ENCODE measurements at places on chromosomes 16 and 17.

DNA sequence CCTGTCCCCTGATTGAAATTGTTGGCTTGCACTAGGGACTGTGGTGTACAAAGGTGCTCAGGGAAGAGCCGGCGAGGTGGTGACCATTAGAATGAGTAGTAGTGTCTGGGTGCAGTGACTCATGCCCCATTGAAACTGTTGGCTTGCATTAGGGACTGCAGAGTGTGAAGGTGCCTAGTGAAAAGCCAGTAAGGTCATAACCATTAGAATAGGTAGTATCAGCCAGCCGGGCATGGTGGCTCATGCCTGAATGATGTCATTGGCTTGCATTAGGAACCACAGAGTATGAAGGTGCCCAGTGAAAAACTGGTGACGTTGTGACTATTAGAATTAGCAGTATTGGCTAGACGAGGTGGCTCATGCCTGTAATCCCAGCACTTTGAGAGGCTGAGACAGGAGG is 78.9 kb downstream of the ABCC6 start:
- DNase-seq: no peak

DNA sequence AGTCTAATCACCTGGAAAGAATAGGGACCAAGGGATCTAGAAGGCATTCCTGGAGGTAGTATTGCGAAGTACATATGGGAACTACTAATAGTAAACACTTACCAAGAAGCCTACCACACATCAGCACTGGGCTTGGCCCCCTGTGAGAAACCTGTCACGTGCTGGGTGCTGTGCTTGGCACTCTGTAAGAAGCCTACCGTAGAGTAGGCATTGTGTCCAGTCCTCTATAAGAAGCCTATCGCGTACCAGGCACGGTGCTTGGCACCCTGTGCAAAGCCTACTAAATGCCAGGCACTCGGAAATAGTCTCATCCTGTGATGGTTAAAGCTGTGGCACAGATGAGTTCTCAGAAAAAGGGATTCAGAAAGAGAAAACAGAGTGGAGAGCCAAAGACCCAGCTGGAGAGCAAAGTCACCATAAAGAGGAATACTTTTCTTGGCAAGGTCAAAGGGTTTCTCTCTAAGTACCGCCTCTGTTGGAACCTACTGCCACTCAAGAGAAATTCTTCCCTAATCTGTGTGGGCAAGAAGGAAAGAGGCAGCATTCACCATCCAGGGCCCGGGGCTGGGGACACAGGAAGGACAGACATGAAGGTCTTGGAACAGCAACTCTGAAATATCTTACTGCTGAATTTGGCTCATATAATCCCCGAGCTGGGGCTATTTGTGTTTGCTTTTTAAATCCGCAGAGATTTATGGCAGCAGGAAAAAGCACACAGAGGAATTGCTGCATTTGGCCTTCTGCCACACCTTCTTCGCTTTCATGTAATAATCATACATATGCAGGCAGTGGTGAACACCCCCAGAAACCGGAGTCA is 81.8 kb downstream of the VAT1L start:
- no peak for DNase-seq

DNA sequence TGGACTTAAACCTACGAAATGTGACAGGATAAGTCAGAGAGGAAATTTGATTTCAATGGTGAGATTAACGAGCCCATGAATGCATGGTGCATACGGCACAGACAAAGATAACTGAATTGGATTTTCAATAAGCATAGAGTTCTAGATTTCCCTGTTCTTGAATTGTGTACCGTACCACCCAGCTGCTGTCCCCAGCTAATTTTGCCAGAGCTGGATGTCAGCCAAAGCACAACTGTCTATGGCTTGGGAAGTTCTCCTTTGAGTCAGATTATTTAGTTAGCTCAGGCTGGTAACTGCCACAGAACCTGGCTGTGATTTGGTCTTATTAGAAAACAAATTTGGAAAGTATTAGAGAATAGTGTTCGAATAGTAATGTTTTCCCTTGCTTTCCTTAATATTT is 143.1 kb downstream of the CDH13 start:
- DNase-seq: no peak

GRCh38 chr16:73204359-73205152 is 156.6 kb upstream of the ZFHX3 start:
- DNase-seq: no peak

- DNase-seq: no peak
Observed at GRCh38 chr17:28950752-28951427, 428 bp downstream of the PHF12 start.

DNA sequence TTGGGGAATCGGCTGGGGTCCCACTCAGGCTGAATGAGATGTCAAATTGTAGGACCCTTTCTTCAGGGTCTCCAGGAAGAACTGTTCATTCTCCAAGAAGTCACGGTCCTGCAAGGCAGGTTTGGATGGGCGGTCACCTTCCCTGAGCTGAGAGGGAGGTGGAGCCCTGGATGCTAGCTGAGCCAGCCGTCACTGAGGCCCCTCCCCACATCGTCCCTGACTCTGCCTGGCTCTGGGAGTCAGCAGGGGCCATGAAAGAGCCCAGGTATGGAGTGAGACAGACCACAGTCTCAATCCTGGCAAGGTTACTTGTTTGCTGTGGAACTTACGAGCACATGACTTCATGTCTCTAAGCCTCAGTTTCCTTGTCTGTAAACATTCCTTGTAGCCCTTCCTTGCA is 6.0 kb upstream of the MRPL38 start:
- DNase-seq: no peak

DNA sequence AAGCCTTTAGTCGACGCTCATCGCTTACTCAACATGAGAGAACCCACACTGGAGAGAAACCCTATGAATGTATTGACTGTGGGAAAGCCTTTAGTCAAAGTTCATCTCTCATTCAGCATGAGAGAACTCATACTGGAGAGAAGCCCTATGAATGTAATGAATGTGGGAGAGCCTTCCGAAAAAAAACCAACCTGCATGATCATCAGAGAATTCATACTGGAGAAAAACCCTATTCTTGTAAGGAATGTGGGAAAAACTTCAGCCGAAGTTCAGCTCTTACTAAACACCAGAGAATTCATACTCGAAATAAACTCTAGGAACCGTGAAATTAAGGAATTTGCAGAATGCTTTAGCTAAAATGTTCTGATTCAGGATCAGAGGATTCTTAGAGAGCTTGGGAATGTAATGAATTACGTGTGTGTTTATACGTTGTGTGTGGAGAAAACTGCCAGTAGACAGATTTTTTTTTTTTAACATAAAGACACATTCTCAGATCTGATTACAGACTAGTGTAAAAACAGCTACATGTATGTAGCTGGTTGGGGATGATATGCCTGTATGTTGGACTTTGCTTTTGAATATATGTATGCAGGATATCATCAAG is 25.4 kb downstream of the ZFP90 start:
- no peak for DNase-seq

DNA sequence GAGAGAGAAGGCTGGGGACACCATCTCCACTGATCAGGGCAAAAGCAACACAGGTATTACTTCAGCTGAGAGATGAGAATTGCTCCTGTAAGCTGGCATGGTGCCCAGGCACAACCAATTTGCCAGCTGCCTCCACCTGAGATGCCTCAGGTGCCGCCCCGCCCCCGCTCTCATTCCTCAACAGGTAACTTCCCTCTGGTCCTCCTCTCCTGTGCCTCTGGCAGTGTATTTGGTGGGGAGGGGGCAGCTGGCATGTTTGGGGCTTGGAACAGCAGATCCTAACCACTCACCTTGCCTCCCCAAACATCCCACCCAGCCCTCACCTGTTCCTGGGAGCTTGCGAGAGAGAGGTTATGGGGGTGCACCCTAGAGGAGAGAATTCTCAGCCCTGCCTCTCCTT is 2.9 kb upstream of the SRCIN1 start:
- no peak for DNase-seq

DNA sequence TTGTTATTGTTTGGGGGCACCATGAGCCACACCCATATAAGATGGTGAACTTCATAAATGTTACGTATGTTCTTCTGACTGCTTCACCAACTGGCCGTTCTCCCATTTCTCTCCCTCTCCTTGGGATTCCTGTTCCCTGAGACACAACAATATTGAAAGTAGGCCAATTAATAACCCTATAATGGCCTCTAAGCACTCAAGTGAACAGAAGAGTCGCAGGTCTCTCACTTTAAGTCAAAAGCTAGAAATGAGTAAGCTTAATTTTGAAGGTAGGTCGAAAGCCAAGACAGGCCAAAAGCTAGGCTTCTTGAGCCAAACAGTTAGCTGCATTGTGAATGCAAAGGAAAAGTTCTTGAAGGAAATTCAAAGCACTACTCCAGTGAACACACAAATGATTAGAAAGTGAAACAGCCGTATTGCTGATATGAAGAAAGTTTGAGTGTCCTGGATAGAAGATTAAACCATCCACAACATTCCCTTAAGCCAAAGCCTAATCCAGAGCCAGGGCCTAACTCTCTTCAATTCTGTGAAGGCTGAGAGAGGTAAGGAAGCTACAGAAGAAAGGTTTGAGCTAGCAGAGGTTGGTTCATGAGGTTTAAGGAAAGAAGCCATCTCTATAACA is 25.8 kb downstream of the HLF start:
- DNase-seq: no peak

- DNase-seq: no peak
Observed at GRCh38 chr17:145671-146541, 8.5 kb downstream of the SCGB1C2 start.

- peak; percentile 96 for DNase-seq
Observed at GRCh38 chr17:7394452-7395191, at the start of gene PLSCR3. Gene PLSCR3 (minus strand): TSS chr17:7394525. CDS start chr17:7394110, 415 bp downstream.

- no peak for DNase-seq
Observed at GRCh38 chr17:72667096-72668063, 425.1 kb downstream of the SLC39A11 start.

- DNase-seq: no peak
Observed at GRCh38 chr17:42042598-42043319, 7.6 kb downstream of the C17orf113 start.

GRCh38 chr17:22454070-22454999 is 762.0 kb downstream of the KCNJ18 start:
- DNase-seq: no peak

DNA sequence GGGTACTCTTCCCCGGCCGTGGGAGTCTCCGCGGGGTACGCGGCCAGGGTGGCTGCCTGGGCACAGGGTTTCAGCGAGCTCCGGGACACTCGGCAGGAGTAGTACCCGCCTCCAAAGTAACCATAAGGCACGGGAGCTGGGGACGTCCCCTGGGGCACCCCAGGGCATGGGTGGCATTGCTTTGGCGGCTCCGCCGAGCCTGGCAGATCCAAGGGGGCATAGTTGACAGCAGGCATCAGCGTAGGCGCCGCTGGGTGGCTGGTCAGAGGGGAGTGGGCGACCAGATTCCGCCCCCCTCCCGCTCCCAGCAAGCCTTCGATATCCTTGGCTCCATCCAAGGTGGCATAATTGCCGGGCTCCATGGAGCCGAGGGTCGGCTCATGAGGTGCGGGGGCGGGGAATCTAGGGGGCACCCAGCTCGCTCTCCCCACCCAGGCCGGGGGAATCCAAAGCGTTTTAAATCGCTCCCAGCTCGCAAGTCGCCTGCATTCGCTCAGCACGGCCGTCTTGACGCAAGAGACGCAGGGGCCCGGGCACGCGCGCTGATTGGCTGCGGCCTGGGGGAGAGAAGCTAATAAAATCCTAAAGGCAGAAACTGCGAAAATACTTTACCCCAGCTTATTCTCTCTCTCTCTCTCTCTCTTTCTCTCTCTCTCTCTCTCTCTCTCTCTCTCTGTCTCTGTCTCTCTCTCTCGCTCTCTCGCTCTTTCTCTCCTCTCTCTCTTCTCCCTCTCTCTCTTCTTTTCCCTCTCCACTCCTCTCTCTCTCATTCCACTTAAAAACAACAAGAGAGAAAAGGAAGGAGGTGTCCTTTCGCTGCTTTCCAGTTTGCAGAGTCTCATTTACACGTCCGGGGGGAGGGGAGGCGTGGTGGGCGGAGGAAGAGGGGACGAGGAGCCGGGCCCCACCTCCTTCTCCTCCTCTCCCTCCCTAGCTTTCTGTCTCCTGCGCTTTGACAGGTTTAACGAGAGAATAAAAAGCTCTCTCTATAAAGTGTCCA is at the start of gene HOXB13:
TSS of gene HOXB13 (minus strand) at position 519 of the 1,000 bp plus-strand sequence. CDS start at position 362, 157 bp downstream.
- DNase-seq: peak; percentile 69

DNA sequence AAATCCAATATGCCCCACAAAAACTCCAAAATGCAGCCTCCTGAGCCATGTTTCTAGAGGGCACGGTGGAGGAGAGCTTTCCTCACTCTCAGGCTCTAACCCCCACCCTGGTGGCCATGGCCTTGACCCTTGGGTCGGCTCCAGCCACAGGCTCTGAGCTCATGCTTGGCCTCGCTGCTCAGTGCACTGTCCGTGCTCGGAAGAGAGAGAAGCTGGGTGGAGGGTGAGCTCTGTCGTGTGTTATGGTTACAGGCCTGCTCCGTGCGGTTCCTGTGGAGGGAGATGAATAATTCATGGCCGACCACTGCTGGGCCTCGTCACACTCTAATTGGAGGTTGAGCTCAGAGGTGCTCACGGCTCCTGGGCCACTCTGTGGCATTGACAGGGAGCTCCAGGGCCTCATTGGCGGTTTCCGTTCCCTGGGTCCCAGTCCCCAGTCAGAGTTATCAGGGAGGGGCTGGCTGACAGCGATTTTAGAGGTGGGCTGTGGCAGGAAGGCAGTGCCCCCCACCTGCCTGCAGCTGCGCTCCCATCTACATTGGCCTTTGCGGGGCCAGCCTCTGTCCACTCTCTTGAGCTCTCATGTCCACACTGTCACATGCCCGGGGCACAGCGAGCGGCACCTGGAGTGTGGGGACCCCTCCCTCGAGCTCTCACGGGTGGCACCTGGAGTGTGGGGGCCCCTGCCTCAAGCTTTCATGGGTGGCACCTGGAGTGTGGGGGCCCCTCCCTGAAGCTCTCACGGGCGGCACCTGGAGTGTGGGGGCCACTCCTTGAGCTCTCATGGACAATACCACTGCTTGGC is 24.9 kb downstream of the ACSF3 start:
- DNase-seq: no peak

DNA sequence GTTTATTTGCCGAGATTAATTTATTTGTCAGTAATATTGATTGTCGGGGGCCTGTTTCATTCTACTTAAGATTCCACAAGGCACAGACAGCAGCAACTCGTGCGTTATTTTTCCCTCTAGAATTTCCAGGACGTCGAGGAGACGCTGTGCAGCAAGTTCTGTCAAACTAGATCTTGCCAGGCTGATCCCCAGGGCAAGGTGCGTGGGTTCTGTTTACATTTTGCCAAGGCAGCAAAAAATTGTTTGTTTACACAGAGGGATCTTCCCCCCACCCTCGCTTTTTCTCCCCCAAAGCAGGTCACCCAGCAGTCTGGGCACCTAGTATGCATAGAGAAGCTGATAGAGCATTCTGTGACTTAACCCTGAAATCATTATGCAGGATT is 111.4 kb downstream of the IRX3 start:
- no peak for DNase-seq

- DNase-seq: no peak
Observed at GRCh38 chr17:34242587-34243363, 12.3 kb upstream of the CCL2 start.

- no peak for DNase-seq
Observed at GRCh38 chr17:19750835-19751234, 2.7 kb upstream of the ALDH3A1 start.

DNA sequence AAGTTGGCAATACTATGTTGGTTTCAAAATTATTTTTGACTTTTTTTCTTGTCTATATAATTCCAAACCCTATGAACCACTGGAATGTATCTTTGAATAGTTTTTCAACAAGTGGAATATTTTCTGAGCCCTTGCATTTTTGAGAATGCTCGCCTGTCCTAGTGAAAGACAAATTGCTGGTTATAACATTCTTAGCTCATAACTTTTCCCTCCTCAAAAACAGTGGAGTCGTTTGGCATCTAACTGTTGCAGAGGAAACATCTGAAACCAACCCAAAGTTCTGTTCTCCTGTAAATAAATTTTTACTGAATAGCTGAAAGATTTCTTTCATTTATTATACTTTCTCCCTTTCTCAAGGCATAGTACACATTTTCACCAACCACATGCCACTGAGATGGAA is 11.3 kb upstream of the COX10 start:
- DNase-seq: peak; percentile 45

Measured in AG20443 (cell line).